ENCODE measurements at places on chromosomes 7 and 10. TPM values are rescaled to one million over a fixed set of nuclear protein-coding genes. Genes with fewer than 3 reads are reported as not detected.

- peak; percentile 36 for DNase-seq
These were observed 482 bp upstream of the ERCC6 start for GRCh38 chr10:49539320-49539885.

DNA sequence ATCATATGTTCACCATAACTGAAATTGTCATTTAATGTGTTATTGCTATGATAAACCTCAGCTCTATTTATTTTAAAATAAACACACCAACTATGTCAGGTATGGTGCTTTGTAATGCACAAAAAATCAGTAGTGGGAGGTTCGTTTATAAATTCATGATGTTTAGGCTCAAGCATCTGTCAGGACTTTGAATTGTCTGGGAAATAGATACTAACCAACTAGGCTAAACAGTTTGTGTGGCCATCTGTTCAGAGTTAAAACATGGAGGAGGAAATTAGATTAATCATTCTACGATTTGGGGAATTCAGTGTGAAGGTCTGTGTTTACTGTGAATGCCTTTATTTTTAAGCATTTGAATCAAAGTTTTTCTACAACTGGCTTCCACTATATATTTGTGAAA is 212.6 kb upstream of the FZD8 start:
- DNase-seq: no peak

DNA sequence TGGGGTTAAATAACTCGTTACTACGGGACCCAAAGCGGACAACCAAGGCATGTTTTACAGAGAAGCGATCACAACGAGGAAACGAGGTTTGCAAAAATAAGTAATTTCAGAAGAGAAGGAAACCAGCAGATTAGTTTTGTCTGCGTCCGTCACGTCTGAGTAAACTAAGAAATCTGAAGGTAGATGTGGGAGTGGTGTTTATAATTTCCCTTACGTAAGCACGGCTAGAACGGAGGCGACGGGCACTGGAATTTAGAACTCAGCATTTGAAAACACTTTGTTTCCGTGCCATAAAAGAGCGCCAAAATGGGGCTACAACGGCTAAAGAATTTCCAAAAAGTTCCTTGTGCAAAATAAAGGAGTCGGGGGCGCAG is 718 bp upstream of the UMAD1 start:
- DNase-seq: peak; percentile 24

- no peak for DNase-seq
These were observed 640 bp upstream of the ZNF425 start for GRCh38 chr7:149126662-149127266.

DNA sequence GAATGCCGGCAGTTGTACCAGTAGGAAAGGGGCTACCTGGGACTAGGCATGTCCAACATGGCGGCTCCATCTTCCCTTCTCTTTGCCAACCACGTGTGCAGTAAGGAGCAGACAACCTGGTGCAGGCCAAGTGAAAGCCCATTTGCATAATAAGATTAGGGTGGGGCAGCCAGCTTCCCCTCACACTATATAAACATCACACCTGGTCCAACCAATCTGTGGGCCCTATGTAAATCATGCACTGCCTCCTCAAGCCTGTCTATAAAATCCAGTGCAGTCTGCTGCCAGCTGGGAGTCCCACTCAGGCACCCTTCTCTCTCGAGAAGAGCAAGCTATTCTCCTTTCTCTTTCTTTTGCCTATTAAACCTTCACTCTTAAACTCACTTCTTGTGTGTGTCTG is 429.3 kb downstream of the CALN1 start:
- DNase-seq: no peak

- DNase-seq: no peak
These were observed 18.5 kb upstream of the ZNF680 start for GRCh38 chr7:64581391-64581790.

- no peak for DNase-seq
These were observed 107.3 kb upstream of the NANOS1 start for GRCh38 chr10:118922226-118922625.

GRCh38 chr7:139259142-139259541 is 28.1 kb downstream of the UBN2 start:
- DNase-seq: no peak

GRCh38 chr10:8588135-8588534 is 533.6 kb downstream of the GATA3 start:
- DNase-seq: no peak

- DNase-seq: no peak
These were observed 37.5 kb downstream of the AKR1C8 start for GRCh38 chr10:5147255-5147980.

DNA sequence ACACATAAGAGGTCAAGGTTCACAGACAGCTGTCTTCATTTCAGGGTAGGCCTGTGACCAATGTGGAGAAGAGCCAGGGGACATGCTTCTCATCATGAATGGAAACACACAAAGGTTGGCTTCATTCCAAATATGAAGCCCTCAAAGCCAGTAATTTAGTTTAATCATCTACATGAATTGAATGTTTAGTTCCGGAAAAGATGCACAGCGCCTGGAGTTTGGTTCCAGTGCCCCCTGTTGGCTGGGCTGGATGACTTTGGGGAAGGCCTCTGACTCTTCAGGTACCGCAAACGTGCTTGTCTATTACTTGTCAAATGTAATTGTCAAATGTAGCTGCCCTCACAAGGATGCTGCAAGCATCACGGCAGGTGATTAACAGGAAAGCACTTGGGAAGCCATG is 130.7 kb downstream of the ADRA2A start:
- no peak for DNase-seq

DNA sequence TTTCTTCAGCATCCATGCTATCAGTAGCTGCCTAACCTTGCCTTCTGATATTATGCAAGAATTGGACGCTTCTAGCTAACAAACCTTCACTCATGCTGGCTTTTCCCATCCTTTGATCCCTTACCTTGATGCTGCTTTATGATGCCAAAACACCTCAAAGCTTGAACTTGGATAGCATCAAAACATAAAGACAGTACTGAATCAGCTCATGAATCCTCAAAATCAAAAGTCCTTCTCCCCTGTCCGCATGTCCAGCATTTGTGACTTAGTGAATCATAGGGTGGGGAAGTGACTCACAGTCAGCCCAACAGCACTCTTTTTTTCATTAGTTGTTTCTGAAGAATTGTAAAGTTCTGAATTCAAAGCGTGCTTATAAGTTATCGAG is 89.5 kb upstream of the PIK3CG start:
- DNase-seq: no peak

DNA sequence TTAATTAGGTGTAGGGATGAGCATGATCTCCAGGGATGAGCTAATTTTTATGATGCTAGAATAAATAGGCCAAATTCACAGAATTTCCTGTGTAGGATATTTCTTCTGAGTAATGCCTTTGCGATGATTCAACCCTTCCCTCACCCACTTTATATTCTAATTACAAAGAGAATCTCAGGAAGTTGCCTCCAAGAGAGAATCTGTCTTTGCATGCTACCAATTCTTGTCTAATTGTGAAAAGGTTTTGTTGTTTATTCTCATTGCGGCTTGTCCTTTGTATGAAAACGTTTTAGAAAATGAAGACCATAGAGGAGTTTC is 6.3 kb downstream of the C7orf57 start:
- peak; percentile 45 for DNase-seq

GRCh38 chr7:68088879-68089278 is 1092.2 kb downstream of the TYW1 start:
- DNase-seq: no peak

GRCh38 chr10:127920306-127921074 is 13.6 kb downstream of the PTPRE start:
- no peak for DNase-seq

GRCh38 chr10:131907679-131908078 is 6.9 kb downstream of the PPP2R2D start:
- DNase-seq: no peak

DNA sequence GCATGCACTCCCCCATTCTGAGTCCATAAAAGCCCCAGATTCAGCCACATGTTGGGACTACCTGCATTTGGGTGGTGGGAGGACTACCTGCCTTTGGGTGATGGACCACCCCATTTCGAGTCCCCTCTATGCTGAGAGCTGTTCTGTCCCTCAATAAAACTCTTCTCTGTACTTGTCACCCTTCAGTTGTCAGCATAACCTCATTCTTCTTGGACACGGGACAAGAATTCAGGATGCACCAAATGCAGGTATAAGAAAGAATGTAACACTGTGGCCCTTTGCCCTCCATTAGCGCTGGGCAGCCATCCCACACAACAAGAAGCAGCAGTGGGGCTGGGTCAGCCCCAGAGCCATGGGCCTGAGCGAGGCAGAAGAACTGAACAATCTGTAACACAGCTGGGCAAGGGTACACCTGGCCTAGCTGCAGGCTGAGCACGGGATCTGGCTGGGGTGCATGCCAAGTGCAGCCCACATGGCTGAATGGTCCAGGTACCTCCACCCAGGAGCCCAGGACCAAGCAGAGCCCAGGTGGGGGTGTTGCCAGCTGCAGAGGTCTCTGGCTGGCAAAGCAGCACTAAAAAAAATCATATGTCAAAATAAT is 1344.3 kb upstream of the LRRTM3 start:
- DNase-seq: peak; percentile 1

- DNase-seq: peak; percentile 52
These were observed 11.9 kb downstream of the RGR start for GRCh38 chr10:84256510-84257342.

DNA sequence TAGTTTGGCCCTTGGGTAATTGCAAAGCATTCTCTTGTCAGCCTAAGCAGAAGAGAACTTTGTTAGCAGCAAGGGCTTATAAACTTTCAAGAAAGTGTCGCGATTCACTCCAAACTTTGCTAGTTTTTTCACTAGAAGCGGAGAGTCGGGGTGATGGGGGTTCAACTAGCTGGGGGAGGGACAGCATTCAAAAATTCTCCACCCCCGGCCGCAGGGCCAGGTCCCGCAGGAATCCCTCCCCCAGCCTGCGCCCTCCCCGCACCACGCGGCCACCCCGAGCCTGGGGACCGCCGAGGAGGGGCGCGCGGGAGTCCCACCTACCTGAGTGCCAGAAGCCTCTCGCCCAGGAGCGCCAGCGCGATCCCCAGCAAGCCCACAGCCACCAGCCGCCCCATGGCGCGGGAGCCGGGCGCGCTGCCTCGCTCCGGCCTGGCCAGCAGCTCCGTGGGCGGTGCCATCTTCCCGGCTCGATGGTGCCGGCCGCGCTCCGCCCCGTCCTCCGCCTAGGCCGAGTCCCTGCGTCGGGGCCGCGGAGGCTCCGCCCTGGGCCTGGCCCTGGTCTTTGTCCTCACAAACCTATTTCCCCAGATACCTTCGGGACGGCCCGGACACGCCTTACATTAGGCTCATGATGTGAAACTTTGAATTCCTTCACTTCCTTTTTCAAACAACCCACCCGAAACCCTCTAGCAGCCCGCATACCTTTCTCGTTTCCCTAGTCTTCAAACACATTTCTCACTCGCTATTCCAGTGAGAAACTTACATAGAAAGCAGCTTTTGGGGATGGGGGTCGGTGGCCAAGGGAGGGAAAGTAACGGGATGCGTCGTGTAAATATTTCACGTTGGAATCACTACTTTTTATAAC is at the start of gene PON2:
Gene PON2 (minus strand): TSS at position 472 of the 865 bp plus-strand sequence. CDS start 77 bp downstream, at position 395.
- peak; percentile 90 for DNase-seq

- DNase-seq: no peak
These were observed 42.7 kb downstream of the HTRA1 start for GRCh38 chr10:122503886-122504609.

- peak; percentile 52 for DNase-seq
These were observed 99.6 kb downstream of the NRP1 start for GRCh38 chr10:33234831-33235237.

DNA sequence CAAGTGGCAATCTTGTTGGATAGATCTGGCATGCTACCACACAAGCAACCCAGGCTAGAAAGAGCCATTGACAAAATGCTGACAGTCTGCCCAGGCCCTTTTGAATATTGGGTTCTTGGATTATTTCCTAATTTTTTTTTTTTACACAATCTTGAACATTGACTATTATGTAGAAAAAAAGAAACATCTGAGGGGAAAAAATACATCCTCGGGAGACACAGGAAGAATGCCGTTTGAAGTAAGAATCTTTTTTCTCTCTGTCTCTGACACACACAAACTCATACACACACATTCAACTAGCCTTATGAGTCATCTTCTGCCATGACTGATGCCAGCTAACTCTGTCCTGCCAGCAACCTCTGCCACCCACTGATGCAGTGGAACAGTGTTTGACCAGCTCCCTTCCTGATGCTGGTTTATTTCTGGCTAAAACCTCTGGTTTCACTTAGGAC is 47.2 kb downstream of the SORBS1 start:
- DNase-seq: no peak

HMX2 gene
- total RNA-seq: not detected

GPR158 gene
- 0.18 TPM for total RNA-seq

IPMK gene
- 4.9 TPM for total RNA-seq
